ENCODE measurements at places on chromosomes 6 and 20.
A peak's percentile ranks its signal among the peaks of the same experiment; 100 is the strongest.

DNA sequence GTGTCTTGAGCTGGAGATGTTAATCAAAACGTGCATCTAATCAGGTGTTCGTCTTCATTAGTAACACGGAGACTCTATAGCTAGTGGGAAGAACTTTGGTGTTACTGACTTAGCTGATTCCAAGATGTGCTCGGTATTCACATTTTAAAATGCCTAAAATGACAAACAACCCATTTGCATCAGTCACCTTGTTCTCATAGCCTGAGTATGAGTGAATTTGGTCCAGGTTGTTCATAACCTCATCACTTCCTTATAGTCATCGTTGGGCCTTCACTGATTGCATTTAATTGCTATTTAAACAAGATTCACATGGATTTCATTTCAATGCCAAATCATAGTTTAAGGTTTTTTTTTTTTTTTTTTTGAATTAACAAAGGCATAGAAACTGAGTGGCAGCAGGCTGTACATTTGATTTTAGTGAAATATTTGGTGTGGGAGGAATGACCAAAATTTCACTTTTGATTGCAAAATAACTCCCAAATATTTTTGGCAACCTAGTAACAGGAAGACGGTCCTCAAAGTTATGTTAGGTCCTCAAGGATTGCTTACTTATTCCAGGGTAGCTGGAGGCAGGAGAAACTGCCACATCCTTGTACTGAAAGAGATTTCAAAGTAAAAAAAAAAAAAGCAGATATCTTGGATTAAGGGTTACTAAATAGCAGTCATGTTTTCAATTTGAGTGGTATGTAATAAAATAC lies 104.7 kb downstream of the JARID2 start:
- no peak for DNase-seq

GRCh38 chr6:17339308-17339670 lies 54.1 kb upstream of the CAP2 start:
- no peak for DNase-seq

DNA sequence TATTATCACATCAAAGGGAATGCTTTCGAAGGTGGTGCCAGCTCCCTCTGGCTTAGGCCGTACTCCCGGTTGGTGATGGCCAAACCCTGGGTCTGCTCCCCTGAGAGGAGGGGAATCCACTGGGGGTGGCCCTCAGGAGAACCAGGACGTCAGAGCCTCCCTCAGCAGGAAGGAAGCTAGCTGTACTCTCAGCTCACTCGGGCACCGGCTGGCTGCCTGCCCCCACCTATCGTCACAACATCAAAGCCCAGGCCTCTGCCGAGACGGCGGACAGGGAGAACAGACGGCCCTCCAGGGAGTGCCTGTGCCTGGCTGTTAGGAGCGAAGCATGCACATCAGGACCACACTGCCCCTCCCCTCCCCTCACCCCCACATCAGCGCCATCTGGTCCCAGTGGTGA lies 9.2 kb upstream of the PGC start:
- DNase-seq = no peak

- DNase-seq = no peak
Observed at GRCh38 chr6:71045296-71045695, 88.4 kb upstream of the B3GAT2 start.

DNA sequence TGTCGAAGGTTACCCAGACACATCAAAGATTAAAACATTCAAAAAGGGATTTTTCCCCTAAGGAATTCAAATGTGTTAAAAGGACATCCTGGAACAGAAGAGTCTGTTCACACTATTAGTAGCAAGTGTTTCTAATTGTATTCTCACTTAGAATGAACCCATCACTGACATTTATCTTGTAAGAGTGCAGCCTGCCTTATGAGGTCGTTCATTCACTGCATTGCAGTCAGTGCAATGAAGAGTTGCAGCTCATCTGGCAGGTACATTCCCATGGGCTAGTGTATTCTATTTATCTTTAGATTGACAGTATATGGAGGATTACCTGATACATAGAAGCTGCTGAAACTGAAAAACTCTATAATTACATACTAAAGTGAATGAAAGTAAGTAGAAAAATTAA lies 36.5 kb downstream of the PHACTR1 start:
- DNase-seq = no peak

GRCh38 chr20:38211200-38212097 lies 46.4 kb upstream of the TGM2 start:
- DNase-seq = no peak

- peak; percentile 3 for DNase-seq
Observed at GRCh38 chr6:76026101-76026500, 46.4 kb downstream of the IMPG1 start.

DNA sequence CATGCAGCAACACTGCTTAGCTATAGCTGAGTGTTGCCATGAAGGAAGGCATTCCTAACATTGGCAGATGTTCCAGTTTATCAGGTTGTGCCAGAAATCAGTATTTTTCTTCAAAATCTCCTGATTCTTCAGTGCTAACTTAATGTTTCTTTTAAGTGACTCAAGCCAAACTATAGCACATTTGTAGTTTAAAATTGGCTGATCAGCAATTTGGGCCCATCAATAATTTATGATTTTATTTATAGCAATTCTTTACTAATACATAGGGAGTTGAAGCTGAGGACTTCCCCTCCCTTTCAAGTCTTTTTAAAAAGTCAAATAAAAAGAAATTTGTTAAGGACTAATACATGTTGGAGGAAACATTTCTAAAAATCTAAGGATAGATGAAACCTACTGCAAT lies 383.8 kb upstream of the KHDRBS2 start:
- no peak for DNase-seq

GRCh38 chr20:10954908-10955580 lies 281.2 kb upstream of the JAG1 start:
- DNase-seq = no peak

GRCh38 chr6:7238900-7239589 lies 74.0 kb downstream of the SSR1 start:
- DNase-seq = no peak

DNA sequence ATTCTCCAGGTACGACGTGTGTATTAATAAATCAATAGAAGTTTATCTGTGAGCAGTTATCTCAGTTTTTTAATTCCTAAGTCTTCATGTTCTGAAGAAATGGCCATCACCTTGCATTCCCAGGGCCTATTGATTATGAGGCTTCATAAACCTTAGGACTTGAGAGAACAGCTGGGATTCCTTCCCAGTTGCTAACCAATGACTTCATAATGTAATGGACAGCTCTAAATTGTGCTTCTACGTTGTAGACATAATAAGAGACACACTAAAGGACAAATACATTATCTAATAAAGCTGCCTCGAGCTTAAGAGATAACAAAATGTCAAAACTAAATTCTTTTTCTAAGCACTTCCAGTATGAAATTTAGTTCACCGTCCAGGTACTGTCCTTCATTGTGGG lies 30.6 kb downstream of the TSHZ2 start:
- DNase-seq = no peak

GRCh38 chr6:166952567-166953486 lies 3.5 kb downstream of the RNASET2 start:
- DNase-seq = no peak

GRCh38 chr6:39211183-39211582 lies 18.1 kb downstream of the KCNK5 start:
- DNase-seq = no peak

GRCh38 chr6:11851387-11851786 lies 72.8 kb upstream of the ADTRP start:
- DNase-seq = no peak

DNA sequence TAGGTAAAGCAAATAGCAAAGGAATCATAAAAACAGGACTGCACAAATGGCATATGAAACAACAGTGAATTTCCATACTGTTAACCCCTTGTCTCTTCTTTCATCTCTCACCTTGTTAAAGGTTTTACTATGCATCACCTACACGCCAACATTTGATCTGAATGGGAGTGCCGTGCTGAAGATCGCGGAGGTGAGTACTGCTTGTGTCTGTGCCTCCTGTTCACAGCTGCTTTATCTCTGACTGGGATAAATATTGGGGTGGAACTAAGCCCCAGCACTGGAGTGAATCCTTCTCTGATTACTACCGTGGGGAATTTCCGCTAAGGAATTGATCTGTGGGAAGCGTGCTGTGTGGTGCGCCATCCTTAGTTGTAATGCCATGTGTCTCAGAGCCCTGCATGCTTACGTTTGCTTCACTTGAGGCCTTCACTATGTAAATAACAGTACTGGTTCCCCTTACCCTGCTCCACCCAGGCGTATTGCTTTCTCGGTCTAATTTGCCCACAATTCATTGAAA lies 11.4 kb upstream of the PBOV1 start:
- DNase-seq = no peak

GRCh38 chr6:47678739-47679138 lies 19.6 kb upstream of the ADGRF4 start:
- no peak for DNase-seq

- DNase-seq = no peak
Observed at GRCh38 chr20:10585308-10585707, 88.5 kb downstream of the JAG1 start.

GRCh38 chr6:45115696-45116095 lies 212.4 kb upstream of the RUNX2 start:
- DNase-seq = no peak

DNA sequence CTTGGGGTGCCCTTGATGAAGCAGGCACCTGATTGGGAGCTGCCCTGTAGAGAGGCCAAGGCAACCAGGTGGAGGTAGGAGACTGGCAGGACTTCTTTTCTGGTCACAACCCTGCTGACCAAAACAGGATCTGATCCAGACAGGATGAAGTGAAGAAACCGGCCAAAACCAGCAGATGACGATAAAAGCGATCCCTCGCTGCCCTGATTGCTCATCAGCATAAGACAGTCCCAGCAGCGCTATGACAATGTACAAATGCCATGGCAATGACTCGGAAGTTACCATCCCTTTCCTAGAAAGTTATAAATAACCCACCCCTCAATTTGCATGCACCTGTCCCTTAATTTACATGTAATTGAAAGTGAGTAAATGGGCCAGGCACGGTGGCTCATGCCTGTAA lies 88.4 kb upstream of the PDE10A start:
- DNase-seq = no peak

DNA sequence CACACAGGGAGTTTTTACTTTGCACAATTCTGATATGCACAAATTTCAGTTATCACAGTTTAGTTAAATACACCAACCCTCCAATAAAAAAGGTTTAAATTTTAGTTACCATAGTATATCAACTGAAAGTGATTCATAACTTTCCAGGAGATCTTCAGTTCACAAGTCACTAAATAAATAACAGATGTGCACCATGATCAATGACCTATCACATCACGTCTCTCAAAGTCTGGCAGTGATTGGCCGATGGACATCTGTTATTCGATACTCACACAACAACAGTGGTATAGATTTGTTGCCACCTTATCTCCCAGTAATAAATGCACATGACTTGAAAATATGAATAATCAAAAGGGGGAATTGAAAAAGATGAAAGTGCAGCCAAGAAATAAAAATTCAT lies 66.8 kb upstream of the PTCHD4 start:
- DNase-seq = no peak

DNA sequence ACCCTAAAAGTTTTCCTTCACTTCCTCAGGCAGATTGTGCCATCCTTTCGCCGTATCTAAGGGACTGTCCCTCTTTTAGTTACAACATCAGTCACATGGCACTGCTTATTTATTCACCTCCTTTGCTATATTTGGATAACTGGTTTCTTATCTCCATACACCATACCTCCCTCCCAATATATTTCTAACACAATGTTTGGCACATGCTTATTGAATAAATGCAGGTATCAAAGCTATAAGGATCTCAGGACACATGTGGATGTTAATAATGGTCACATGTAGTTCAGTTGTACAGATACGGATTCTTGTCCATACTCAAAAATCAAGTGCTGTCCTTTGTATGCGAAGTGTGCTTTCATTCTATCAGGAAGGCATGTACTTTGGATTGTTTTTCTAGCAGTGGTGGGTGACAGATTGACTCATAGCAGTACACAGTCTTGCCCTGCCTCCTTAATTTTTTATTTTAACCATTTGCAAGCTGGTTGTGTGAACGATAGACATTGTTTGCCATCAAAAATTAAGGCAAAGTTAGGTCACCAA lies 407.1 kb upstream of the RUNX2 start:
- DNase-seq = no peak

- DNase-seq = no peak
Observed at GRCh38 chr6:136517002-136517401, 33.2 kb downstream of the MAP7 start.

GRCh38 chr6:125787791-125788190 lies 3.0 kb upstream of the NCOA7 start:
- no peak for DNase-seq

DNA sequence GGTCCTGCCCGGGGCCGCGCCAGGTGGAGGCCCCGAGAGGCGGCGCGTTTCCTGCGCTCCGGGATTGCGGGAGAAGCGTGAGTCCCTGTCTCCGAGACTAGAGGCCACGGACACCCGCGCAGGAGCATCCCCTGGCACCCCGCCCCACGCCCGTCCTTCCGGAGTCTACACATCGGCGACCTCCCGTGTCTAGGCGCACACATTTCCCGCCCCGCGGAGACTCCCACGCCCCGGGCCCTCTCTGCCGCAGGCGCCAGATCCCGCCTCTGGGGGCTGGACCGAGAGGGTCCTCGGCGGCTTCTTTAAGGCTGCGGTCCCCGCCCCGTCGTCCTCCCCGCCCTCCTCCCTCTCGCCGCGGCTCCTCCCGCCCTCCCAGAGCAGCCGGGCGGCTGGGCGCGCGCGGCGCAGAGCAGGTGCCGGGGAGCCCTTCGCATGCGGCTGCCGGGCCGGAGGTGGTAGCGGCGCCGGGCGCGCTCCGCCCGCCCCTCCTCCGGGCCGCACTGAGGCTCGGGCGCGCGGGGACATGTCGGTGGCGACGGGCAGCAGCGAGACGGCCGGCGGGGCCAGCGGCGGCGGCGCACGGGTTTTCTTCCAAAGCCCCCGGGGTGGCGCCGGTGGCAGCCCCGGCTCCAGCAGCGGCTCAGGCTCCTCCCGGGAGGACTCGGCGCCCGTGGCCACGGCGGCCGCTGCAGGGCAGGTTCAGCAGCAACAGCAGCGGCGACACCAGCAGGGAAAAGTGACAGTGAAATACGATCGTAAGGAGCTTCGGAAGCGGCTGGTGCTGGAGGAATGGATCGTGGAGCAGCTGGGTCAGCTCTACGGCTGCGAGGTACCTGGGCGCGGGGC lies at the start of gene PPP1R14C:
TSS of gene PPP1R14C (plus strand) at position 375 of the 846 bp plus-strand sequence. CDS start at position 524, 149 bp downstream.
- no peak for DNase-seq

DNA sequence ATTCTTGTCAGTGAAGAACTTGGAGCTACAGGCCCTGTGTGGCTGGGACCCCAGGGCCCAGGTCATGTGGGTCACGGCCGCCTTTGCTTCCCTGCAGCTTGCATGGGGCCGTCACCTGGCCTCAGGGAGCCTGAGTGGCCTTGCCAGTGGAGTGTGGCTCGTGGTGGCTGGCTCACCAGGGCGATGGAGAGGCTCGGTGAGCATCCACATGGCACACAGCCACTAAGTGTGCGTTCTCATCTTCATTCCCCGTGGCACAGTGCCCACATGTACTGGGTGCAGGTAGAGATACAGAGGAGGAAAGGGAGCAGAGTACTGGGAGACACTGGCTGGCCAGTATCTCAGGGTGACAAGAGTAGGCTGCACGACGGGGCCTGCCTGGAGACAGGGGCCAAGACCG lies 21.5 kb downstream of the MANBAL start:
- DNase-seq = no peak

GRCh38 chr20:3753501-3754275 lies 13.9 kb downstream of the ADISSP start:
- DNase-seq = no peak

GRCh38 chr6:11921751-11922150 lies 90.4 kb upstream of the HIVEP1 start:
- DNase-seq = no peak

- no peak for DNase-seq
Observed at GRCh38 chr6:33981421-33981820, 164.5 kb downstream of the GRM4 start.

GRCh38 chr6:36544228-36544627 lies 3.1 kb downstream of the STK38 start:
- DNase-seq = no peak
